ENCODE measurements at places on chromosomes 16 and 17. TPM values are rescaled to one million over a fixed set of nuclear protein-coding genes. Genes with fewer than 3 reads are reported as not detected.

- DNase-seq: peak; percentile 53
- H3K27ac ChIP-seq: peak overlapping the region; percentile 74
- H3K4me3 ChIP-seq: no peak overlapping the region
- peaks cover 49% of the 10 kb centered on the region for H3K36me3 ChIP-seq
Observed at GRCh38 chr16:30350134-30350871, 4.8 kb downstream of the CD2BP2 start.

The PIK3R5 gene
- 73.9 TPM for total RNA-seq

DNA sequence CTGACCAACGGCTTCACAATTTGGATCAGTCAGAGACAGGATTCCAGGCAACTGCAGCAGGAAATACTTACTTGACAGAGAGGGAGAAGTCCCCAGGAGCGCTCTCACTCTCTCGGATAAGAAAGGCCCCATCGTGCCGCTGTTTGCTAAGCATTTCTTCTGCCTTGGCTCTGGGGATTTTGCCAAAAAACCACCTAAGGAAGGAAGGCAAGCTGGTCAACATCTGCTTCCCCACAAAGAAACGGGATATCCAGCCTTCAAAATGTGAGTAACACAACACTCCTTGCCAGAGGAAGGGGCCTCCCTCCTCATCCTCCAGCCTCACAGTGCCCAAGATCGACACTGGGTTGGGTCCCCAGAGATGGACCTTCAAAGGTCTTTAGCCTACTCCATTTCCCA is 36.6 kb upstream of the SLC25A19 start:
- no peak for DNase-seq
- H3K27me3 ChIP-seq: no peaks in the 10 kb centered on the region
- no peak overlapping the region for H3K4me3 ChIP-seq
- peak overlapping the region; percentile 51 for H3K27ac ChIP-seq
- peaks cover 51% of the 10 kb centered on the region for H3K4me1 ChIP-seq

The DHX38 gene
- total RNA-seq: 77.1 TPM

The SKA2 gene
- 105 TPM for total RNA-seq

DNA sequence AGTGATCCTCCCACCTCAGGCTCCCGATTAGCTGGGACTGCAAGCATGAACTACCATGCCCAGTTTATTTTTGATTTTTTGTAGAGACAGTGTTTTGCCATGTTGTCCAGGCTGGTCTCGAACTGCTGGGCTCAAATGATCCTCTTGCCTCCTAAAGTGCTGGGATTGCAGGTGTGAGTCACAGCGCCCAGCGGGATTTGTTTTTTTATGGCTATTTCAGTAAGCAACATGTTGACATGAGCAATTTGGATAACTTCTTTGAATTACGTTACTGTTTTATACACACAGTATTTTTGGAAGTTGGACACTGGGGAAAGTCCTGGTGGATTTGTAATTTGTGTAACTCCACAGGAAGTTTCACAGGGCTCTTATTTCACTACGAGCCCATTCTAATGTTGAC is 18.5 kb upstream of the RHOT1 start:
- H3K27me3 ChIP-seq: no peaks in the 10 kb centered on the region
- H3K4me1 ChIP-seq: peaks cover 25% of the 10 kb centered on the region
- H3K27ac ChIP-seq: no peak overlapping the region
- DNase-seq: no peak
- H3K4me3 ChIP-seq: no peak overlapping the region

The PARN gene
- total RNA-seq: 36.4 TPM

The HLF gene
- 0.21 TPM for total RNA-seq

- H3K27me3 ChIP-seq: no peaks in the 10 kb centered on the region
Observed at GRCh38 chr16:29844575-29845331, 18.3 kb downstream of the CDIPT start.

The RNU2-1 gene
- total RNA-seq: 6,708 TPM

The VMO1 gene
- total RNA-seq: not detected

DNA sequence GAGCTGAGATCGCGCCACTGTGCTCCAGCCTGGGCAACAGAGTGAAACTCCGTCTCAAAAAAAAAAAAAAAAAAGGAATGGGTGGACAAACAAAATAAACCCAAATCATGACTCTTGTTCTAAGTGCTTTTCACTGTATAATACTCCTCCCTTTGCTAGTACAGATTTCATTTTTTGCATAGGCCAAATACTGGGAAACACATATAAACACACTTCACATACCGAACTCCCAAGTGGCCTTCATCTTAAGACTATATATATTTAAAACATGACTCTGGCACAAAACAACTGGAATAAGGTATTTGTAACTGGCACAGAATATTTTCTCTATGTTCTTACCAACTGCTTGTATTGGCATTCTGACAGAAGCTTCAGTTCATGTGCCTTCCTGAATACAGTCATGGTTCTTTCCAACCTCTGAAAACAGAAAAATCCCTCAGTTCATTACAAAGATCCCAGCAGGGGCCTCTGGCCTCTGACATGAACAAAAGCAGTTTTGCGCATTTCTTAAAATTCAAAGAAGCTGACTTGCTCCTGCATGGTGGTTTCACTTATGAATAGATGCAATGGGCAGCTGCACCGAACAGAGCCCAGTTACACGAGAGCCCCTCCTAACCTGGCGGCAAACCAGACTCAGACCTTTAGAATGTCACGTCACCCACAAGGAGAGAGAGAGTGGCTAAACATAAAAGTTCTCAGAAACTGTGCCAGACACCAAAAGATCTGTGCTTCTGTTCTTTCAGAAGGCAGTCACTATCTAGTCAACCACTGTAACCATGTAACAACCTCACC is 19.1 kb upstream of the COPRS start:
- H3K27me3 ChIP-seq: no peaks in the 10 kb centered on the region
- peaks cover 69% of the 10 kb centered on the region for H3K36me3 ChIP-seq
- peak overlapping the region; percentile 7 for H3K4me3 ChIP-seq
- H3K27ac ChIP-seq: peak overlapping the region; percentile 77
- peaks cover 30% of the 10 kb centered on the region for H3K4me1 ChIP-seq

DNA sequence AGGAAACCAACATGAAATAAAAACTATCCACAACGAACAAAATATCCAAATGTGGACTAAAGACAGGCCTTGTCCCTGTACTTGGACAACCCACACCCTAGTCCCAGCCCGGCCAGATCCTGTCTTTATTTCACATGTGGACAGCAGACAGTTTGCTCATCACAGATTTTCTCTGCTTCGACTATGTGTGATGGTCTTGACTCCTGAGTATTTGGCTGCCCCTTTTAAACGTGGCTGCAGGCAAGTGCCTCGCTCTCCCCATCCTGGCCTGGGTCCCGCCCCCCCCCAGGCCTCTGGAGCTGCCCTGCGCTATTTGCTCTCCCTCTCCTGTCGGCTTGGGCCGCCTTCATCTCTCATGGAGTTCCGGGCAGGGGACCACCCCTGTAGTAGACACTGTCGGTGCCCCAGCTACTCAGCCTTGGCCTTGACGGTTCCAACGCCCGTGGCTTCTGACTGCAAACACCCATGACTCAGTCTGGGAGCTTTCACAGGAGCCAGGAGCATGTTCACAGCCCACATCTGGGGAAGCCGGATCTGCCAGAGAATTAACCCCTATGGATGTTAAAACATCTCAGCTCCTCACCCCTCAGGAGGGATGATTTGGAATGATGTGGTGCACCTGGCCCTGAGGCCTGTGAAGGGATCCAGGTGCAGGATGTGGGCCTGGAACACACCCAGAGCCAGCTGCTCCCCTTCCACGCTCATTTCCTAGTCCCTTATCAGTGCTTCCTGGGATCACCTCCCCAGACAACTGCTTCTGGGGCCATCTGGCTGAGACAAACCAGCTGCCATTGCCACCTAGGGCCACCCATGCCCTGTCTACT is 229.7 kb upstream of the RPL38 start:
- no peak overlapping the region for H3K4me3 ChIP-seq
- H3K27ac ChIP-seq: no peak overlapping the region
- DNase-seq: no peak

- no peak overlapping the region for H3K27ac ChIP-seq
- H3K36me3 ChIP-seq: no peaks in the 10 kb centered on the region
- no peaks in the 10 kb centered on the region for H3K4me1 ChIP-seq
Observed at GRCh38 chr16:72444696-72445095, 272.7 kb upstream of the PMFBP1 start.

The JPH3 gene
- total RNA-seq: not detected

- no peak overlapping the region for H3K27ac ChIP-seq
- no peaks in the 10 kb centered on the region for H3K4me1 ChIP-seq
- no peaks in the 10 kb centered on the region for H3K27me3 ChIP-seq
Observed at GRCh38 chr17:73749928-73750605, 105.8 kb upstream of the SDK2 start.

The OTOP3 gene
- total RNA-seq: not detected

GRCh38 chr16:65510241-65510640 is 388.4 kb upstream of the CDH11 start:
- no peak for DNase-seq
- no peaks in the 10 kb centered on the region for H3K27me3 ChIP-seq
- H3K4me3 ChIP-seq: no peak overlapping the region
- H3K4me1 ChIP-seq: no peaks in the 10 kb centered on the region

The NPIPA7 gene
- total RNA-seq: 7.9 TPM

The KRT33A gene
- not detected for total RNA-seq

The PNMT gene
- not detected for total RNA-seq

The ITGB3 gene
- total RNA-seq: 0.29 TPM

DNA sequence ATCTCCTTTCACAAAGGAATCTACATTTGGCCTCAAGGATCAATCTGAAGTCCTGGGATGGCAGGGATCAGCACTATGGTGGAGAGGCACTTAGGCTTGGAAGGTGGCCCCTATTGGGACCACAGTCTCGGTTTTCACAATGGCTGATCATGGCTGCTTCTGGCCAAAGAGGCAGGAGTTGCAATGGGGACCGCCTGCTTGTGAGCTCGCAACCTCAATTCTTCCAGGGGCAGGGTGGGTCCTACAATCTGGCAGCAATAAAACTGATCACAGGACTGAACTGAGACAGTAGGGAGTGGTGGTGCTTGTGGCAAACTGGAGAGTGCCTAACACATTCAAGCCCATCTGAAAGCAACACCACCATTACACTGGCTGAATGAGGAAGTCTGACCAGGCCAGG is 83.1 kb downstream of the NETO2 start:
- no peak overlapping the region for H3K4me3 ChIP-seq
- no peak overlapping the region for H3K27ac ChIP-seq
- no peaks in the 10 kb centered on the region for H3K4me1 ChIP-seq
- peaks cover 3% of the 10 kb centered on the region for H3K27me3 ChIP-seq
- H3K36me3 ChIP-seq: no peaks in the 10 kb centered on the region
- no peak for DNase-seq

GRCh38 chr16:57358527-57359095 is at the start of gene CCL22:
Gene CCL22, plus strand, starts transcription at chr16:57358783. Its CDS starts 34 bp downstream, at chr16:57358817.
- peaks cover 3% of the 10 kb centered on the region for H3K27me3 ChIP-seq
- H3K4me3 ChIP-seq: no peak within 1 kb of the TSS
- H3K36me3 ChIP-seq: no peaks in the 10 kb centered on the region
- no peaks in the 10 kb centered on the region for H3K4me1 ChIP-seq
- no peak within 1 kb of the TSS for H3K27ac ChIP-seq
- no peak for DNase-seq

The ZMYND15 gene
- total RNA-seq: not detected

- H3K27me3 ChIP-seq: no peaks in the 10 kb centered on the region
- DNase-seq: no peak
- no peak overlapping the region for H3K4me3 ChIP-seq
- H3K4me1 ChIP-seq: peaks cover 29% of the 10 kb centered on the region
Observed at GRCh38 chr17:66317629-66318028, 15.2 kb downstream of the PRKCA start.

- peak; percentile 85 for DNase-seq
- peak overlapping the region; percentile 76 for H3K4me3 ChIP-seq
- H3K27ac ChIP-seq: peak overlapping the region; percentile 87
Observed at GRCh38 chr16:81745704-81746558, 33.2 kb upstream of the PLCG2 start.

The HSD17B2 gene
- total RNA-seq: not detected

The KRTAP4-4 gene
- total RNA-seq: not detected

DNA sequence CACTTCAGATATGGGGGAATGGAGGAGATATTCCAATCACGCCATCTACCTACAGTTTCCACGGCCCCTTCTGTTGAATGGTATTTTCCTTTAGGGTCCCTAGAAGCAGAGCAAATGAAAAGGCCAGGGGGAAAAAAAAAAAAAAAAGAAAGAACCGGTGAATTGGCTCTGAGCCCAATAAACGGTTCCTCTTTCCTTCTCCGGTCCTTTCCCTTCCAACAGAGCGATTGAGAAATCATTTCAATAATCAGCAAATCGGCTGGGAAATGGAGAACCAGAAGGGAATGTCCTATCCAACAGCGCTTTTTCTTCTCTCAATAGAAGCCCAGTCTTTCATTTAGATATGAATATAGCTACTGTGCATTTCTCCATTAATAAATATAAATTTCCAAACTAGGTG is 26.8 kb upstream of the HOXB13 start:
- no peak overlapping the region for H3K4me3 ChIP-seq
- no peaks in the 10 kb centered on the region for H3K36me3 ChIP-seq
- H3K27me3 ChIP-seq: peaks cover 86% of the 10 kb centered on the region
- no peaks in the 10 kb centered on the region for H3K4me1 ChIP-seq
- H3K27ac ChIP-seq: no peak overlapping the region

GRCh38 chr16:23207485-23207884 is 24.9 kb downstream of the SCNN1G start:
- no peaks in the 10 kb centered on the region for H3K36me3 ChIP-seq
- H3K4me3 ChIP-seq: no peak overlapping the region
- no peak for DNase-seq

DNA sequence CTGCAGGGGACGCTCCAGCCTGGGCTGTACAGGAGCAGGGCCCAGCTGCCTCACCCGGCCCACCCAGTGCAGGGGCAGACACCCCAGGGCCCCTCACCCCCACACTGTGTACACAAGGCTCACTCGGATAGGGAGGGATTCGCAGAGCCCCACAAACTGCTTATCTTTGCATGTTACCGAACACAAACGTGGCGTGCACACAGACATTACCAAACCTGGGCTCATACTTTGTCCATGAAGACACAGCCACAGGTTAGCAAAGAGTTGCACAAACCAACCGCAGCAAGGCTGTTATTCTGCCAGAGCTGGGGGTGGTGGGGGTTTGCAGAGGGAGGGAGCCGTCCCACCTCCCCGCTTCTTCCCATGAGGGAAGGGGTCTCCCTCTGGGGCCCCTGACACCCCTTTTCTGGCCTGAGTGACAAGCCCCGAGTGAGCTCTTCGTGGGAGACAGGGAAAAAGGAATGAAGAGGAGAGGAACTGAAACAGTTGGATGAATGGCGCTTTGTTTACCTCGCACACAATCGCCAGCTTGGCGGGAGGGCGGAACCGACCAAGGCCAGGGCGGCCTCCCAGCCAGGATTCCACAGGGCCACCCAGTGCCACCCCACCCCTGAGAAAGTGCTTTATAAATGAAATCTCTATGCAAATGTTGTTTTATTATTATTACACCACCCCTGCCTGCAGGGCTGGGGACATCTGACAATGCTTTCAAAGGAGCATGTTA is 434 bp upstream of the CPSF4L start:
- H3K27ac ChIP-seq: no peak overlapping the region
- H3K4me1 ChIP-seq: no peaks in the 10 kb centered on the region
- DNase-seq: no peak
- no peaks in the 10 kb centered on the region for H3K27me3 ChIP-seq

GRCh38 chr16:67893743-67894399 is 817 bp downstream of the PSKH1 start:
- H3K27me3 ChIP-seq: no peaks in the 10 kb centered on the region
- H3K27ac ChIP-seq: peak overlapping the region; percentile 97
- H3K4me1 ChIP-seq: peaks cover 28% of the 10 kb centered on the region
- H3K36me3 ChIP-seq: peaks cover 3% of the 10 kb centered on the region

GRCh38 chr17:76140661-76141211 is 309 bp downstream of the FOXJ1 start:
- peaks cover 31% of the 10 kb centered on the region for H3K36me3 ChIP-seq
- no peak for DNase-seq
- peak overlapping the region; percentile 76 for H3K4me3 ChIP-seq
- peaks cover 69% of the 10 kb centered on the region for H3K4me1 ChIP-seq
- peak overlapping the region; percentile 55 for H3K27ac ChIP-seq
- H3K27me3 ChIP-seq: no peaks in the 10 kb centered on the region

The OR3A2 gene
- 1.4 TPM for total RNA-seq

GRCh38 chr17:9286434-9286833 is 265.1 kb downstream of the NTN1 start:
- H3K36me3 ChIP-seq: no peaks in the 10 kb centered on the region
- no peaks in the 10 kb centered on the region for H3K27me3 ChIP-seq
- no peak overlapping the region for H3K4me3 ChIP-seq
- no peak overlapping the region for H3K27ac ChIP-seq
